ENCODE measurements at places on chromosomes 6 and 20.

- DNase-seq: no peak
Measured at GRCh38 chr6:109222848-109223247, 127.5 kb downstream of the CEP57L1 start.

- no peak for DNase-seq
Measured at GRCh38 chr20:38300438-38300837, 3.5 kb upstream of the BPI start.

GRCh38 chr6:36599791-36600209 lies 5.6 kb downstream of the SRSF3 start:
- peak; percentile 45 for DNase-seq

DNA sequence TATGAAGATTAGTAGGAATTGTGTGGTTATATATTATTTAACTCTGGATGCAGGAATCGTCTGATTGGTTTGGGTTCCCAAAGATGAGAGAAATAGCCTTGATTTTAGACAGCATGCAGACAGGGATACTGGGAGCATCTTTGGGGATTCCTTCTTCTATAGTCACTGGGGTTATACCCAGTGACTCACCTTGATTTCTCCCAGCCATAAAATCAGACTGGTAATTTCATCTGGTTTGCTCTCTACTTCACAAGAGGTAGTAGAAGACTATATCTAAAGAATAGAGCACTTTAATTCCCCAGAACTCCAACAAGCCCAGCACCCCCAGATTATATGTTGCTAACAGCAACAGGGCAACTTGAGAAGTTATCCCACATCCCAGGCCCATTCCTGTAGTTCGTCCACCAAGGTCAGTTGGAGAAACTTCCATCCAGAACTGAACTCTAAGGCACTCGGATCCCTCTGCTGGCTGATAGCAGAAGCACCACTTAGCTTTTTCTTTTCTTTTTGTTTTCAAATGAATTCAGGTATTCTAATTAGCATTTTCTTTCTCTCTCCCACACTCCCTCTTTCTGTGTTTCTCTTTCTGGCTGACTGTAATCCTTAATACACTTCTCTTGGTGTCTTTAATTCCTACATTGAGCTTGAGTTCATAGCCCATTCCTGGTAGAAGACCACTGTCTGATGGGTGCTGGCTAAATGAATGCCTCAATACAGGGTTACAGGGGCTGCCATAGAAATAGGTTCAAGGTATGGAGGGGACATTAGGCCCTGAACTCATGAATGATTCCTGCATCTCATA lies 20.4 kb upstream of the EFHC1 start:
- DNase-seq: peak; percentile 68

DNA sequence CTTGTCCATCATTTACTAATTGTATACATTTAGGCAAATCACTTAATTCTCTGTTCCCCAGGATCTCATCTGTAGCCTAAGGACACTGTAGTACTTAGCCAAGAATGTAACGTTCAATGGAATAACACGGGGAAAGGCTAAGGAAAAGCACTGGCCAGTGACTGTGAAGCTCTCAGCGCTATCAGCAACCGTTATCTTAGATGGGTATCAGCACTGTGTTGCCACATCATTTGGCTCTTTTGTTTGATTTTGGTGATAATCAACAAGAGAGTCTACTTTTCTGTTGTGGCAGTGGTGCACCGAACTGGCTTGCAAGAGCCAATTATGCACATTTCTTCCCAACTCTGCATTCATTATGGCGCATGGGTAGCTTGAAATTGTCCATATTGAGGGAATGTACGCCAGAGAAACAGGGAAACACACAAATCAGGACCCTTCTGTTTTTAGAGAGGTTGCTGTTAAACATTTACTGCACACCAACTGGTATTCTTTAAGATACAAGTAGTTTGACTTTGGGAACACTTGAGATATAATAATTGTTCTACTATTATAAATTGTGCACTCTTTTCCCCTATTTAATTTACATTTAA lies 93.7 kb upstream of the C6orf118 start:
- DNase-seq: no peak
